SW 1271 (cell line): ENCODE measurements at places on chromosomes 6 and 20.

GRCh38 chr6:100622907-100623692 lies 158.4 kb upstream of the SIM1 start:
- DNase-seq, result no peak

DNA sequence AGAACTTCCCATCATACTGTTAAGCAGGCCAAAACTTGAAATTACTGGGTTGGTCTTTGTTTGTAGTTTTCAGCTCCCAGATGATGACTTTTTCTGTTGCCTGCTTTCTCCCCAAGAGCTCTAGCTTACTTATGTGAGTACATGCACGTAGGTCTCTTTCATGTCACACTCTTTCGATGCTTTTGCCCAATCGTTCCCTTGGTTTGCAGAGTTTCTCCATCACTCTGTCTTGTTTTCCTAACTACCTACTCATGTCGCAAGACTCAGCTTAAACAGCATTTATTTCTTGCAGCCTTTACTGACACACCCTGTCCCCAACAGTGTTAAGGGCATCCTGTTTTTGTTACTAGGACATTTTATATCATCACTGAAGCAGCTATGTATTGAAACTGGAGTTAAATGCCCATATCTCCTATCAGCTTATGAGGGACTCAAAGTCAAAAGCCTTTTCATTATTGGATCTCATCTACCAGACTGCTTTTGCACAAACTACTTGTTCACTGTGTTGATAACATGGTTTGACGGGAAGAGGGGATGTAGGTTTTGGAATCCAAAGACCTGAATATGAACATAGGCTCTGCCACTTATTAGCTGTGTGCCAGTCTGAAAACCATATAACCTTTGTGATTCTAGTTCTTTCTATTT lies 2.9 kb downstream of the ARG1 start:
- DNase-seq, result no peak

GRCh38 chr6:143545976-143546547 lies 34.5 kb upstream of the FUCA2 start:
- DNase-seq, result no peak

- no peak for DNase-seq
Observed at GRCh38 chr20:63167026-63167917, 48.7 kb downstream of the YTHDF1 start.

GRCh38 chr6:139597087-139597763 lies 222.8 kb upstream of the CITED2 start:
- DNase-seq, result no peak

DNA sequence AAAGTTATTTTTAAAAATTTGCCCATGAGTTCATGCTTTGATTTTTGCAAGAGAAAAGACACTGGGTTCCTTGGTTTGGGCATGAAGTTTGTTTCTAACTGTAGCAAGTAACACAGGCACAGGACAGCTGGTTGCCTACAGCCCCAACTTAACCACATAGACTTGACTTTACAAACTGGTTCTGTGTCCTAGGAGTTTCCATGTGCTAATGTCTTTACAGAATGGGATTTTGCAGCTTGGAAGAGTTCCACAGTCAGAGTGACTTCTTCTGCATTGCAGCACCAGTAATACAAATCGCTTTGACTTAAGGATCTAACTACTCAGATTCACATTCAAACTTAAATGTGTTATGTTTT lies 44.3 kb downstream of the OR2B2 start:
- no peak for DNase-seq

DNA sequence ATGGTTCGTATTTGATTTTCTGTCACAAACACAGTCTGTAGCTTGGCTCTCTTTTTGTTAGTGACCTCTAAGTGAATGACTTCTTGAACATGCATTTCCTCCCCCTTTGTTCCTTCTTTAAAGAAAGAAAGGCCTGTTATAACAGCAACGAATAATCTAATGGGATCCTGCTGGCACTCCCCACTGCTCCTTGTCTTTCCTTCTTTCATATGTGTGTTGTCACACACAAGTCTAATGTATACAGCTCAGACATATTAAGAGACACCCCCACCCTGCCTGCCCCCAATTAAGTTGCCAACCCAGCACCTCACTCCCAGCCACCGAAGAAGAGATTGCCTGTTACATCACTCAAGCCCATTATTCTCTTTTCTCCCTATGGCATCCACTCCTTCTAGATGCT lies 4.9 kb upstream of the SAMD5 start:
- DNase-seq, result no peak

DNA sequence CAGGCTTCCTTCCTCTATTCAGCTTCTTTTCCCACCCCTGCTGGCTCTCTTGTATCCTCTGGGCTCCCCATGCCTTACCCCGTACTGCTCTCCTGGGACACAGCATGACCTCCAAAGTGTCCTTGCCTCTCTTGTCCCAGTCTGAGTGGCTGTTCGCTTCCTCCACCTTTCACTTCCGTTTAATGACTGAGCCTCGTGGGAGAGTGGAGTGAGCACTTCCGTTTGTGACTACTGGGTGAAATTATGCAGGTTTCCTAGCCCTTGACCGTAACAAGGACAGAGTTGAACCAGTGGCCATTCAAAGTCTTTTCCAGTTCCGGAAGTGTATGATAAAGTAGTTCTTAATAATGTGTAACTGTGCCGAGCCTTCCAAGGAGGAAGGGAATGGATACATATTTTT lies 109.2 kb downstream of the ARID1B start:
- DNase-seq, result peak; percentile 27

- DNase-seq, result no peak
Observed at GRCh38 chr6:125296471-125296870, 5.3 kb downstream of the HDDC2 start.

DNA sequence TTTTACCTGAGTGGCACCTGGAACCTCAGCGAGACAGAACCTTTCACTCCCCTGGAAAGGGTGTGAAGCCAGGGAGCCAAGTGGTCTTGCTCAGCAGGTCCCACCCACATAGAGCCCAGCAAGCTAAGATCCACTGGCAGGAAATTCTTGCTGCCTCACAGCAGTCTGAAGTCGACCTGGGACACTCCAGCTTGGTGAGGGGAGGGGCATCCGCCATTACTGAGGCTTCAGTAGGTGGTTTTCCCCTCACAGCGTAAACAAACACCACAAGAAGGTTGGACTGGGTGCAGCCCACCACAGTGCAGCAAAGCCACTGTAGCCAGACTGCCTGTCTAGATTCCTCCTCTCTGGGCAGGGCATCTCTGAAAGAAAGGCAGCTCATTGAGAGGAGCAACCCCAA lies 134.7 kb upstream of the RSPO3 start:
- no peak for DNase-seq

DNA sequence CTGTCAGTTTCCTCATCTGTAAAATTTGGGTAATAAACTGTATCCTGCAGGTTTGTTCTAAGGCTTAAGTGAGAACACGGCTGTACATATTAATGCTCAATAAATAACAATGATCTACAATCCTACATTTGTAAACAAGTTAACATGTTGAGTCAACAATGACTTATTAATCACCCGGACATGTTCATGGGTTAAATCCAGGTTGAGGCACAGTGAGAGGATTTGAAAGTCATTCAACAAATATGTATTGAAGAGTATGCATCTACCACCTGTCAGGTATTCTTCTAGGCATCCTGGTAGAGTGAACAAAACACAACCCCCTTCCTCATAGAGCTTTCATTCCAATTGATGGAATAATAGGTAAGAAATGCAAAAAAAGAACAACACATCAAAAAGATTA lies 554.7 kb upstream of the SLC35B3 start:
- DNase-seq, result no peak

GRCh38 chr6:50007819-50008218 lies 14.0 kb downstream of the DEFB110 start:
- peak; percentile 15 for DNase-seq
